Tongue (tissue), 3 donors: ENCODE measurements at places on chromosomes 7 and 10. TPM values are rescaled to one million over a fixed set of nuclear protein-coding genes. Genes with fewer than 3 reads are reported as not detected.
A peak's percentile ranks its signal among the peaks of the same experiment; 100 is the strongest.

GRCh38 chr10:69643779-69644657, 14.0 kb downstream of the FAM241B start:
- no peak for DNase-seq

DNA sequence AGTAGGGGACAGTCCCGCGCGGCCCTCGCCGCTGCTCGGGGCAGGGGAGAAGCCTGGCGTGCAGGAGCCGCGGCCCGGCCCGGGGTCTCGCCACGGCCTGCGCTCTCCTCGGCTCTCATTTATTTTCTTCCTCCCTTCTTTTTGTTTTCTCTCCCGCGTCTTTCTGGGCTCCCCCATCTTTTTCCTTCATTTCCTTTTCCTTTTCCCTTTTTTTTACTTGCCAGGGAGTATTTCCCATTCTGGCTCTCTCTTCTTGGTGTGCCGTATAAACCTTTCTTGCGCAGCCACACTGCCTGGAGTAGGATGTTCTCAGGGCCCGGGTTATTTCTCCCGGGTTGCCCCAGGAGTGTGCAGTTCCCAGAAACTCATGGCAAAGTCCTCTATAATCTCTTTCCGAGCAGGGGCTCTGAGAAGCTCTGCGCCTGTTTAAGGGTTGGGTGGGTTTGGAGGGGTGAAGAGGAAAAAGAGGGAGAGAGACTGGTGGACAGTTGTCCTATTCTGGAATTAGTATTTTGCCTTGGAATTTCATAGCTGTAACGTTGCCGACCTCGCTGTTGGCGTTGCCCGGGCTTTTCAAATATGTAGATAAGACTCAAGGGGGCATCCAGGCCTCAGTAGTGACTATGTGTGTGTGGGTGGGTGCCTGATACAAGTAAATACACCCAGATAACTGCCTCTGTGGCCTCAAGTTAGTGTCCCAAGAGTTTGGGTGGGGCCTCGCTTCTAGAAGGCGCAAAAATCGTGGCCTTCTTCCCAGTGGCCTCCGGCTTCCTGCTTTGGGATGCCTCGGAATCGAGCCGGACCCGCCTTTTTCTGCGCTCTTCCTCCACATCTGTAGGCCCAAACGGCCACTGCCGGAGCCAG, 4.3 kb upstream of the ZNF503 start:
- peak; percentile 37 for DNase-seq

DNA sequence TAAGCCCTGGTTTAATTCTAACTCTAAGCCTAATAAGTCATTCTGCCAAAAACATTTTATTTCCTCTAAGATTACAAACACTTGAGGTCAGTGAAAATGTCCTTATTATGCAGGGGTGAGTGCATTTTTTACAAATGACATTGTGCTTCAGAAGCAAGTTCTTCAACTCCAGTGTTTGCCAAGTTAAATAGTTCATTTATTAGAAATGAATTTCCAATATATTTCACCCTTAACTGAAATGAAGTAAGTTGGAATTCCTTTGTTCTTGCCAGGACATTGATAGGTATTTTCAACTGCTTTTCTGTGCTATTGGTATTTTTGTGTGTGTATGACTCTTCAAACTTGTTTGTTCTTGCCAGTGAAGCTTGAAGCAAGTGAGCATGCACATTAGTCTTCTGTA, 89.5 kb upstream of the CCDC6 start:
- DNase-seq: peak; percentile 37

DNA sequence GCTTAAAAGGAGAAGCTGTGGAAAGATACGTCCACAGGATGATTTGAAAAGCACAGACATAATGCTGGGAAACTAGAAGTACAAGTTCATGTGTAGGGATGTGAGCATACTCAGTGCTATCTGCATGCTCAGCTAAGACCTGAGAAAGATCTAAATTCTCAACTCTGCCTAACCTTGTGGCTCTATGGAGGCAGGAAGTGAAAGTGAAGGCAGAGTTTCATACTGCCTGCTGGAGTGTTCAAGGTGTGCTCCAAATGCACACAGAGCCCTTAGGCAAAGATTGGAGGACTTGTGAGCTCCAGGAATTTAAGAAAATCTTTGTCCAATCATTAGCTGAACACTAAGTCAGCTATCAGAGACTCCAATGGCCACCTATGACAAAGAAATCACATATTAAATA, 190.9 kb downstream of the RNLS start:
- no peak for DNase-seq

- DNase-seq: no peak
Measured at GRCh38 chr10:86703176-86703575, 34.9 kb downstream of the LDB3 start.

The NPC1L1 gene
- total RNA-seq: not detected

- peak; percentile 63 for DNase-seq
Measured at GRCh38 chr7:55140221-55140940, 121.6 kb downstream of the EGFR start.

The FOXP2 gene
- total RNA-seq: 25.8 TPM

The SLC4A2 gene
- total RNA-seq: 52.6 TPM

DNA sequence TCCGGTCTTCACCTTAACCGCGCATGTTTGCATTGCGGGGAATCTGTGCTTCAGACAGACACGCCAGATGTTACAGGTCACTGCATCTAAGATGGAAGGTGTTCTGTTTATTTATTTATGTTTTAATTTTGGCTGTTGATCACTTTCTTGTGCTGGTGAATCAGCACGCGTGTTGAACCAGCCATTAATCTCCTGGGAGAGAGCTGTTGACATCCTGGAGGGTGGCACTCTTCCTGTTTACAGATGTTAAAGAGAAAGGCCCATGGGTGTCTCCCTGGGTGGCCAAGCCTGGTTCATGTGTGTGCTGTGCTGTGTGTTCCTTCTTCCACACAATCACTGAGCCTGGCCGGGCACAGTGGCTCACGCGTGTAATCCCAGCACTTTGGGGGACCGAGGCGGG, 355.3 kb downstream of the PAXIP1 start:
- DNase-seq: no peak

DNA sequence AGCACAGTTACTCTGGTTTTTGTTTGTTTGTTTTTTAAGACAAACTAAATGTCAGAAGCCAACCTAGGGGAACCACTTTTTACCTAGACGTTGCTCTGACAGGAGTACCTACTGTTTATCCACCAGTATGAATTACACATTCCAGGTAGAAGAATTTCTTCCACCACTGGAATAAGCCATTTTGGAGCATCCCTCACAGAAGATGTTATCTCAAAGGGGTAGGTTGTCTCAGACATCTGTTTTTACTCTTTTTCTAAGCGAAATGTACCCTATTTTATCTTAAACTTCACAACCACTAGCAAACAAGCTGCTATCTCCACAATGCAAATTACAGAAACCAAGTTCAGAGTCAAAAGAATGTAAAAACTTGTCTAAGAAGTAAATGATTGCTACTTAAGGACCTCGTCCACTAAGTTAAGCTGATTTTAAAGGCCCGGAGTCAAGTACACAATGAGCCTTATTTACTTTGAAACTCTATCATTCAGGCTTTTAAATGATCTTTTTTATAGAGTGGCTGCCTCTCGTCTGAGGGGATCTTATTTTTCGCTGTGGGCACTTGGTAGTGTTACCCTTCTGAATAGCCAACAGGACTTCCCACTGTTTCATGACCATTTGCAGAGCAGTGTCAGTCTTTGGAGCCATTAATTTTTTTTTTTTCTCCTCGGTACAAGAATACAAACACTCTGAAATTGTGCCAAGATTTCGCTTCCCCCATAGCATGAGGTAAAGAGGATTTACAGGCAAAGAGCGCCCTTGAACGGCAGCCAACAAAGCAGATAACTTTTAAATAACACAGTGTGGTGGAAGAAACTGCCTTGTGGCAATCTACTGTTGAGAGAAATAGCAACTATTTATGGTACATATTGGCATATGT, 15.7 kb upstream of the ARMC3 start:
- DNase-seq: peak; percentile 78

The OR2AE1 gene
- not detected for total RNA-seq

DNA sequence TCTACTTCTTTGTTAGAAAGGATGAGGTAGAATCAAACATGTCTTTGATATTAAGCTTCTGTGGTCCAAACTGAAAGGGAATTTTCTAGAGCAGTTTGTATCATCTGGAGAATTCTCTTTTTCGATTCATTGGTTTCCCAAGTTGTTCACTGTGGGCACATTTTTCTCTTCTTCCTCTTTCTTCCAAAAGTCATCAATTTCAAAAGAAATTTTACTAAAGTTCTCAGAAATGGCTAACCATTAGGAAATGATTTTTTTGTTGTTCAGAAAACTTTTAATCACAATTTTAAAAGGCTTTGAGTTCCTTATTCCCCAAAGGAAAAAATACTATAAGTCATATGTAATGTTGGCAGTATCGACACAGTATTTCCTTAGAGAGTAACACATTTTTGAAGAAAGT, 28.3 kb upstream of the CCDC6 start:
- DNase-seq: no peak

The AOAH gene
- 3.4 TPM for total RNA-seq

The PHKG1 gene
- 65.2 TPM for total RNA-seq

DNA sequence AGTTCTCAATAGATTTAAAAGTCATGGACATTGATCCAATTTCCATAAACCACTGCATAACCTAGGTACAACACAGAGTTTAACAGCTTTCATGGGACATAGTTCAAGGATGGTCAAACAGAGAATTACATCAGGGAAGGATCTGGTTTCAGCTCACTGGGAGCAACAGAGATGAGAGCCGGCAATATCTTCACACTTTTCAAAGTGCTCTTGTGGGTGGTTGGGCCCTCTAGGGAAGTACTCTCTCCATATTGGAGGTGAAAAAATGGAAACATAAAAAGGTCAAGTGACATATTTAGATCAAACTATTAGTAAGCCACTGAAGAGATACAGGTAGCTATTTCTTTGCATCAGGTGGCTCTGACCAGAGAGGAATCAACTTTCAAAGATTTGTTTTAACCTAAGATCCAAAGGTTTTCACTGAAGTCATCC, 61.8 kb upstream of the LRRN3 start:
- no peak for DNase-seq

DNA sequence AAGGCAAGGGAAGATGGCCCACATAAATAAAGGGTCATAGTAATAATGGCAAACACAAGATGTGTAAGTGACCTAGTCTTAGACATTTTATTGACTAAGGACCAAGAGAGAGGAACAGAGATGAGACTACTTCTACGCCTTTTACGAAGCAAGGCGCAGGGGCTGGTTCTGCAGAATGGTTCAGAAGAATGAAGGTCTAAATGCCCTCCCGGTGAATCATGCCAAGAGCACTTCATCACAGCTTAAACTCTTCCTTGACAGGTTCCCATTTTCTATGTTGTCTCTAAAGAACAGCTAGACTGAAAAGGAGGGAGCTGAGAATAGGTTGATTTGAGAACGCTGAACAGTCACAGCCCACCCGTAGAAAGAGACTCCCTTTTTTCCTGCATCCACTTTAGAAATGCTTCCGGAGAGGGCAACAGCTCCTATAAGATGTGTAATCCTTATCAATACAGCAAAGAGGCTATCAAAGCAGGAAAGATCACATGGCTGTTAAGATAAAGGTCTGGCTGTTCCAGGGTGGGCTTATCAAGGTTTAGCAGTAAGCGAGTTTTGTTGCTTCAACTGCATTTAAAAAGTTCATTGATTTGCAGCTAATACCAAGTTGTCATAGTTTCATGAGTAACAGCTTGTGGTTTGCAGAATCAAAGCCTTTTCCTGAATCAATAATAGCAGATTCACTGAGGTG, 93.4 kb upstream of the AUTS2 start:
- DNase-seq: no peak
